Transverse colon (tissue), 4 donors: ENCODE measurements at places on chromosomes 11 and 22. TPM values are rescaled to one million over a fixed set of nuclear protein-coding genes. Genes with fewer than 3 reads are reported as not detected.

EFEMP2 gene
- total RNA-seq, result 18.2 TPM

GGTLC3 gene
- not detected for total RNA-seq

SEPTIN3 gene
- 0.48 TPM for total RNA-seq

TREH gene
- total RNA-seq, result not detected

KRTAP5-10 gene
- total RNA-seq, result not detected

GGT5 gene
- 15.4 TPM for total RNA-seq

GRCh38 chr22:45879552-45879949 is 97.4 kb downstream of the WNT7B start:
- no peaks in the 10 kb centered on the region for H3K36me3 ChIP-seq
- no peak overlapping the region for H3K27ac ChIP-seq
- no peak for DNase-seq

DNA sequence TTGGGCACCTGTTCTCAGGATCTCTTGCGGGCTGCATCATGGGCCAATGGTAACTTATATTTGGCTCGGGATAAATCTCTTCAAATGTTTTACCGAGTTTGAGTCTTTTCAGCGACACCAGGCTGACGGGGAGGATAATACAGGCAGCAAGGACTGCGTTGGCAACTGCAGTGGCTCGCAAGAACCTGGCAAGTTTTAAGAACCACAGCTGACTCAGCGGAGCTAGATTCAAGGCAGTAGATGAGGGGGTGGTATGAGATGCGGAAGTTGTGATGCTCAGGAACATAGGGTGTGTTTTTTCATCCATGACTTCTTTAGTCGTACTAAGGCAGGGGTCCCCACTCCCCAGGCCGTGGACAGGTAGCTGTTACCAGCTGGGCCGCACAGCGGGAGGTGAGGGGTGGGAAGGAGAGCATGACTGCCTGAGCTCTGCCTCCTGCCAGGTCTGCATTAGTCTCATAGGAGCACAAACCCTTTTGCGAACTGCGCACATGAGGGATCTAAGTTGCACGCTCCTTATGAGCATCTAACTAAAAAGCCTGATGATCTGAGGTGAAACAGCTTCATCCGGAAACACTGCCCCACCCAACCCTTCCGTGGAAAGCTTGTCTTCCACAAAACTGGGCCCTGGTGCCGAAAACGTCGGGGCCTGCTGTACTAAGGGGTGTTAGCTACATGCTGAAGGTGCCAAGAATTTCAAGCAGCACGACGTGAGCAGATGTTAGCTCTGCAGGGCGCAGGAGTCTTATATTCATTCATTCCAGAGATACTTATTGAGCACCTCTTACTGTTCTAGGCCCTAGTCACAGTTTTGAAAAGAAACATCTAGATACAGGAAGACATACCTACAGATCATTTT is 6.4 kb upstream of the JAM3 start:
- H3K36me3 ChIP-seq, result no peaks in the 10 kb centered on the region
- H3K27ac ChIP-seq, result no peak overlapping the region
- DNase-seq, result no peak
- no peak overlapping the region for H3K4me3 ChIP-seq

GRCh38 chr11:92410526-92410925 is 185.9 kb downstream of the FAT3 start:
- no peak overlapping the region for H3K4me3 ChIP-seq
- no peak for DNase-seq
- no peaks in the 10 kb centered on the region for H3K4me1 ChIP-seq
- no peak overlapping the region for H3K27ac ChIP-seq
- H3K36me3 ChIP-seq, result no peaks in the 10 kb centered on the region

GRCh38 chr22:36334821-36335603 is 52.8 kb downstream of the MYH9 start:
- H3K36me3 ChIP-seq, result peaks cover 19% of the 10 kb centered on the region
- peaks cover 89% of the 10 kb centered on the region for H3K4me1 ChIP-seq
- no peaks in the 10 kb centered on the region for H3K27me3 ChIP-seq
- no peak for DNase-seq

DNA sequence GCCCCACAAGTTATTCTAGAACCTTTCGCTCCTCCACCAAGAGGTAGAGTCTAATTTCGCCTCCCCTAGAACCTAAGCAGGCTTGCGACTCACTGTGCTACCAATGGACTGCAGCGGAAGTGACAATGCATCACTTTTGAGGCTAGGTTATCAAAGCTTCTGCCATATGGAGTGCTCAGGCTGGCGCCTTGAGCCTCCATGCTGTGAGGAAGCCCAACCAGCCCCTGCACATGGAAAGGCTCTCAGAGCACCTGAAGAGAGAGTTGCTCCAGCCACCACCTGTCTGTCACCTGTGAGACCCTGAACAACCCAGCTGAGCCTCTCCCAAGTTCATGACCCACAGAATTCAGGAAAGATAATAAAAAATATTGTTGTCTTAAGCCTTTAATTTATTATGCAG is 29.3 kb upstream of the CBX7 start:
- H3K27ac ChIP-seq, result no peak overlapping the region
- no peaks in the 10 kb centered on the region for H3K4me1 ChIP-seq
- H3K27me3 ChIP-seq, result no peaks in the 10 kb centered on the region

GRCh38 chr11:45371251-45372115 is 85.3 kb upstream of the SYT13 start:
- H3K4me3 ChIP-seq, result no peak overlapping the region
- no peaks in the 10 kb centered on the region for H3K4me1 ChIP-seq
- H3K27ac ChIP-seq, result no peak overlapping the region

DNA sequence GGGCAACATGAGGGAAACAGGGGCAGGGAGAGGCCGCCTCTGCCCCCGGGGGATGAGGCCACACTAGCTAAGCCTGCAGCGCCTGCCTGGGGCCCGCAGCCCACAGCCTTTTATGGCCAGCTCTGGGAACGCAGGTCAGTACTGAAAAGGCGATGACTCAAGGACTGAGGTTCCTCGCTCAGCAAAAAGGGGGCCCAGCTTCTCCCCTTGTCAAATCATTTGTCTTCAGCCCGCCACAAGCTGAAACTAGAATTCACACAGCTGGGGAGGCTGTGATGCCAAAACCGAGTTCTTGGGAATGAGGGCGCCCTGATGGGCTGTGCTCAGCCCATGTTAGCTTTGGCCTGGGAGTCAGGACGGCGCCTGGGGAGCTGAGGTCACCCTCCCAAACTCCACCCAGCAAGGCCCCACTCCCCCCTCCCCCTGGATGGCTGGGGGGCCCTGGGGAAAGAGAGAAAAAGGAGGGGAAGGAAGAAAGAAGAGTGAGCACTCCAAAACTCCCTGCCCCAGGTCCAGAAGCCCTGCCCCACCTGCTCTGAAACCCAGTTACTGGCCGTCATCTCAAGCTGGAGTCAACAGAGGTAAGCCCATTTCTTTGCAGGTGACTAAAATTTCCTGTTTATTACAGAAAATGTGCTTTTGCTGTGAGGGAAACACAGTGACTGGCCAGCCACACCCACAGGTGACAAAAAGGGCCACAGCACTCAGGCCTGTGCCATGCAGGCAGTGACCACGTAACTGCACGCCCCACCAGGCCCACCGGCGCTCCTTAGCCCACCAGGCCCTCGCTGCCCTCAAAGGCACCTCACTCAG is 13.7 kb downstream of the EHD1 start:
- no peaks in the 10 kb centered on the region for H3K36me3 ChIP-seq
- peaks cover 42% of the 10 kb centered on the region for H3K4me1 ChIP-seq
- DNase-seq, result peak; percentile 66
- H3K27ac ChIP-seq, result peak overlapping the region; percentile 95
- no peaks in the 10 kb centered on the region for H3K27me3 ChIP-seq

- H3K27ac ChIP-seq, result no peak overlapping the region
- no peaks in the 10 kb centered on the region for H3K36me3 ChIP-seq
- H3K4me1 ChIP-seq, result peaks cover 5% of the 10 kb centered on the region
- H3K4me3 ChIP-seq, result no peak overlapping the region
- no peaks in the 10 kb centered on the region for H3K27me3 ChIP-seq
Observed at GRCh38 chr11:2576111-2576510, 123.7 kb downstream of the KCNQ1OT1 start.

DNA sequence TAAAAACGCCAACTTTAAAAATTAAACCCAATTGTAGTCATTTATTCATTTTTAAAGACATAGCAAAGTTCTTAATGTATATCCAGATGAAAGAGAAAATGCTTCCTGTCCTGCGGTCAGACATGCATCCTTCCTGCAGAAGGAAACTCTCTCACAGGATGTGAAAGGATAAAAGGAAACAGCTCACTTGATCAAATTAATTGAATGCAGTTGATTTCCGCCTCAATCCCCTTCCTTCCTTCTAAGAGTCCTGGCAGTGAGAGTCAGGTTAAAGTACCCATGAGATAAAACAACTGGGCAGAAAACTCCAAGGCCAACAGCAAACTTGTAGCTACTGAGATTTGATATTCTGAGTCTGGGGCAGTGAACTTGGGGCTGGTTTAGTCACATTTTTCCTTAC is 38.5 kb downstream of the CWC15 start:
- no peaks in the 10 kb centered on the region for H3K4me1 ChIP-seq
- no peak for DNase-seq
- no peaks in the 10 kb centered on the region for H3K36me3 ChIP-seq
- no peak overlapping the region for H3K4me3 ChIP-seq
- H3K27me3 ChIP-seq, result no peaks in the 10 kb centered on the region

GRCh38 chr22:43183496-43184277 is 3.2 kb downstream of the TTLL12 start:
- H3K27ac ChIP-seq, result no peak overlapping the region
- H3K27me3 ChIP-seq, result no peaks in the 10 kb centered on the region
- H3K4me3 ChIP-seq, result no peak overlapping the region
- H3K36me3 ChIP-seq, result peaks cover 7% of the 10 kb centered on the region

- peak overlapping the region; percentile 46 for H3K27ac ChIP-seq
- no peak for DNase-seq
- no peak overlapping the region for H3K4me3 ChIP-seq
- H3K36me3 ChIP-seq, result no peaks in the 10 kb centered on the region
Observed at GRCh38 chr11:73386546-73386945, 10.3 kb downstream of the RELT start.

- no peaks in the 10 kb centered on the region for H3K27me3 ChIP-seq
- no peaks in the 10 kb centered on the region for H3K36me3 ChIP-seq
- H3K27ac ChIP-seq, result no peak overlapping the region
- H3K4me1 ChIP-seq, result no peaks in the 10 kb centered on the region
Observed at GRCh38 chr11:70018816-70019215, 59.3 kb upstream of the ANO1 start.

DNA sequence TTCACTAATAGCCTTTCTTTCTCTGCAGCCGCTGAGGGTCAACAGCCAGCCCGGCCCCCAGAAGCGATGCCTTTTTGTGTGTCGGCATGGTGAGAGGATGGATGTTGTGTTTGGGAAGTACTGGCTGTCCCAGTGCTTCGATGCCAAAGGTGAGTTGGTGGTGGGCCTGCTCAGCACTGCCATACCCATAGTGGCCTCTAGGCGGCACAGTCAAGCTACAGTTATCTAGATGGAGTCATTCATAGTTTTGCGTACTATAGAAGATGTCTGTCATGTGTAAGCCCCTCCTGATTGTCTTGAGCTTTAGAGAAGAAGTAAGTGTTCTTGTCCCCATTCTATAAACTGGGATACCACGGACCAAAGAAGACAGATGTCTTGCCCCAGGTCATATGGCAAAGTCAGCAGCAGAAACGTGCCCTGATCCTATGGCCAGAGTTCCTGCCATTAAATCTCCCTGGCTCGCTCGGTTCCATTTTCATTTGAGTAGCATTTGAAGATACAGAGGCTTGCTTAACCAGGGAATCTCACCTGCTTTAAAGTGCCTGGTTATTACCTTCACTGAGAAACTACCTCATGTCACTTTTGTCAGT is 42.1 kb upstream of the CRTAM start:
- peak; percentile 54 for DNase-seq
- H3K27ac ChIP-seq, result no peak overlapping the region
- no peak overlapping the region for H3K4me3 ChIP-seq
- no peaks in the 10 kb centered on the region for H3K36me3 ChIP-seq
- no peaks in the 10 kb centered on the region for H3K27me3 ChIP-seq

DNA sequence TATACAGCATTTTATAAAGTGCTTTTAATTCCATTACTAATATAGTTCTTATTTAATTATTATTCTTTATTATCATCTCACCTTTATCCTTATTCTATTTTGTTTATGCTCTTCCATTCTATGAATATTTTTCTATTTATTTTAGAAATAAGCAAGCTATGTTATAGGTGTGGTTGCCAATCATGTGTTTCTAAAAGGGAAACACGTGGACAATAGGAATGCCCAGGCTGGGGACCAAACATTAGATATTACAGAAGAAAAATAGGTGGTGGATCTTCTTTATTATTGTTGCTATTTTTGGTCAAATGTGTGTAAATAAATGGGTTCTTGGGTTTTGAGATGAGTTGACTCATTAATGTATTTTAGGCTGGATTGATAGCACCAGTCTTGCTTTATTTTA is 438.3 kb downstream of the RAB38 start:
- no peaks in the 10 kb centered on the region for H3K36me3 ChIP-seq
- no peaks in the 10 kb centered on the region for H3K4me1 ChIP-seq
- no peak for DNase-seq
- H3K4me3 ChIP-seq, result no peak overlapping the region
- no peak overlapping the region for H3K27ac ChIP-seq
- H3K27me3 ChIP-seq, result no peaks in the 10 kb centered on the region

GRCh38 chr11:71991494-71991893 is 7.2 kb upstream of the IL18BP start:
- H3K36me3 ChIP-seq, result no peaks in the 10 kb centered on the region
- H3K4me3 ChIP-seq, result no peak overlapping the region
- no peak overlapping the region for H3K27ac ChIP-seq
- no peaks in the 10 kb centered on the region for H3K27me3 ChIP-seq

DNA sequence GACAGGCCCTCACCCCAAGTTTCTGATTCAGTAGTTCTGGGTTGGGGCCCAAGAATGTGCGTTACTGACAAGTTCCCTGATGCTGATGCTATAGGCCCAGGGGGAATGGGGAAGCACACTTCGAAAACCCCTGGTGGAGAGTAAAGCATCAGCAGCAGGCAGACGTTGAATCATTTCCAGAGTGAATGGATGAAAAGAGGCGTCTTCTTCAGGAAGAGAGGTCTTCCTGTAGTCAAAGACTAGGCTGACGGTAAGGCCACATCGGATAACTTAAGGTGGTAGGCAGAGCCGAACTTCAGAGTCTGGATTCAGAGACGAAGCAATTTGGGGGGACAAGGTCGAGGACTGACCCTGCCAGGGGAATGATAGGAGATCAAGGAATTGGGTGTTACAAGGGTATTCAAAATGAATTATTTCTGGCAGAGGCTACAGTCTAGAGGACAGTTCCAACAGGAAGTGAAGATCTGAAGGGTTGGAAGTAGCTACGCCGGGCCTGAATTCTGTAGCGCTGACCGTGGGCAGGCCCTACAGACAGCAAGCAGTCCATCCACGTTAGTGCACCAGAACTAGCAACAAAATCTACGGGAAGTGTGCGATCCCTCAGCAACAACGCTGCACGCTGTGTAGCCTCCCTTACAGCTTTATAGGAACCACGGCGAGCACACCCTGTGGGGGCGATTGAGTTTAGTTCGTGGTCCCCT is 862 bp upstream of the CENATAC start:
- peak overlapping the region; percentile 82 for H3K27ac ChIP-seq
- peaks cover 18% of the 10 kb centered on the region for H3K4me1 ChIP-seq
- peaks cover 13% of the 10 kb centered on the region for H3K36me3 ChIP-seq

DNA sequence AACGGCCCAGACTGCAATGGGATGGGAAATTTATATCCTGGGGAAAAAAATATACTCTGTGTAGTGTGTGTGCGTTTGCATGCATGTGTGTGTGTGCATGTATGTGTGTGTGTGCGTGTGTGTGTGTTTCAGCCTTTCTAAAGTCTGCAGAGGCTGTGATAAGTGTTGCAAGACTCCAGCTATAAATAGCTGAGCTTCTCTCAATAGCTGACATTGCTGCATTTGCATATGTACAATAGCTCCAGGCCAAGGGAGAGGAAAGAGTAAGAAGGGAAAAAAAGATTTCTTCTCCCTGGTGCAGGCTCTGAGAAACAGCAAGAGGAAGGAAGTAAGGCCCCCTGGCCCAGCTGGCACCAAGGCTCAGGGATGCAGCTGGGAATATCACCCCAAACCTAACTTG is 483.0 kb downstream of the MN1 start:
- peak; percentile 62 for DNase-seq
- no peaks in the 10 kb centered on the region for H3K36me3 ChIP-seq
- peaks cover 11% of the 10 kb centered on the region for H3K4me1 ChIP-seq
- peak overlapping the region; percentile 16 for H3K27ac ChIP-seq
